ENCODE measurements at places on chromosomes 4 and X.

DNA sequence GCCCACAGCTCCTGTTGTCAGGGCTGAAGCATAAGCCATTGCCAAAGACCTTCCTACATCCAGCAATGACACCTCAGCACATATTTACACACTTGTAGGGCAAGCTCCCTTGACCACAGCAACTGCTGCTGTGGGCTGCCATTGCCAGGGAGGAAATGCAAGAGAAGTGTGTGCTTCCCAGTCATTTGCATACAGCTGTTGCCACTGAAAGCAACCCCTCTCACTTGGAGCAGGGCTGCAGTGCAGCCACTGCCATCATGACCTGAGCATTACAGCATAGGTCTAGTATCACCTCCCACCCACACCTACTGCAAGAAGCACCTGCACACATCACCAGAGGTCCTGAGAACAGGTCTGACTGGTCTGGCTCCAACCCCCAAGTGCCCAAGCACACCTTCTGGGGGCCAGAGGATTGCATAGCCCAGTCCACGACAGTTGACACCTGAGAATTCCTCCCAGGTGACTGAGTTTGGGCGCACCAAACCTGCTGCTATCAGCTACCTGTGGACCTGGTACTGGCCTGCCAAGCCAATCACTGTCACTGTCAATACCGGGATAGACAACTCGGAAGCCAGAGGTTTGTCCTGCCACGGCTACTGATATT is 636.5 kb upstream of the SLIT2 start:
- no peak for DNase-seq

- no peak for DNase-seq
These were observed 31.4 kb upstream of the ADH1C start for GRCh38 chr4:99383833-99384392.

DNA sequence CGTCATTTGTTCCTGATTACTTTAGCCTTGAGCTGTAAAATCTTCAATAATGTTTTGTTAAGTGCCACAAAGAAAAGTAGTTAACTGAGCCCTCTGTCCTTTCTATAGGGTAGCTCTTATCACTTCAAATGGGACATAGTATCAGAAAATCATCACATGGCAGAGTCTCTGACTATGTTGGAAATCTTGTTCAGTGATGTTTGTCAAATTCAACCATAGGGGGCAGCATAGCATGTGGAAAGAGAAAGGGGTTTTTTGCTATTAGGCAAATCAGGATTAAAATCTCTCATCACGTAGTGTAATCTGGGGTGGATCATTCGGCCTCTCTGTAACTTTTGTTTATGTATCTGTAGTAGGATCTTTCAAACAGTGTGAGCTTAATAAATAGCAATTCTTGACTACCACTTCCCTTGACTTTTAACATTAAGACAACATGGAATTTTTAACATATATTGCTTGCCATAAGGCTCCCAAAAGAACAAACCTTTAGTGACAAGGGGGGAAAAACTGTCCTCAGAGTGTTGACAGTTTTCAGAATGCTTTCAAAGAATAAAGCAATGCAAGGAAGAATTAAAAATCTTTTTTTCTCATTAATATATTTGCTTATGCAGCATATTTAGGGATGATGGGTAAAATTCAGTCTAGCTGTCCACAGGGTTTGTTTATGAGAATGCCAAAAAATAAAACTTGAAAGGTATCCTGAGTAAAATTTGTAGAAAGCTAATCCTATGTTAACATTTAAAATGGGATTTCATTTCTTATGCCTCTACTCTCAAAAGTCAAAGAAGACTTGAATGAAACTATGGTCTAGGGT is 127.2 kb downstream of the FBXW7 start:
- no peak for DNase-seq

GRCh38 chr4:84529169-84529751 is 30.2 kb upstream of the NKX6-1 start:
- DNase-seq, result no peak

DNA sequence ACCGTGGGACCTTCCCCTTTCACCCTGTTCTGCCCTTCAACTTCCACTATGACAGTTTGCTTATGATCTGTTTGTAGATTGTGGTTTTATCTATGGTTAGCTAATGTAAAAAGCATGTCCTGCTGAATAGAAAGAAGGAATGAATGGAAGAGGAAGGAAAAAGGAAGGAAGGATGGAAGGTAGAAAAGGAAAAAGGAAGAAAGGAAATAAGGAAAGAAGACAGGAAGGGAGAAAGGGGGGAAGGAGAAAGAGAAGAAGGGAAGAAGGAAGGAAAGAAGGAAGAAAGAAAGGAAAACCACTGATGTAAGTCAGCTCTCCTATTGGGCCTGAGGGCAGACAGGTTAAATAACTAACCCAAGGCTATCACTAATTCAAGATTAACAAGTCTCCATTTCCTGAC is 319.1 kb upstream of the KLF3 start:
- DNase-seq, result no peak

- DNase-seq, result no peak
These were observed 10.2 kb downstream of the EDNRA start for GRCh38 chr4:147491086-147491485.

DNA sequence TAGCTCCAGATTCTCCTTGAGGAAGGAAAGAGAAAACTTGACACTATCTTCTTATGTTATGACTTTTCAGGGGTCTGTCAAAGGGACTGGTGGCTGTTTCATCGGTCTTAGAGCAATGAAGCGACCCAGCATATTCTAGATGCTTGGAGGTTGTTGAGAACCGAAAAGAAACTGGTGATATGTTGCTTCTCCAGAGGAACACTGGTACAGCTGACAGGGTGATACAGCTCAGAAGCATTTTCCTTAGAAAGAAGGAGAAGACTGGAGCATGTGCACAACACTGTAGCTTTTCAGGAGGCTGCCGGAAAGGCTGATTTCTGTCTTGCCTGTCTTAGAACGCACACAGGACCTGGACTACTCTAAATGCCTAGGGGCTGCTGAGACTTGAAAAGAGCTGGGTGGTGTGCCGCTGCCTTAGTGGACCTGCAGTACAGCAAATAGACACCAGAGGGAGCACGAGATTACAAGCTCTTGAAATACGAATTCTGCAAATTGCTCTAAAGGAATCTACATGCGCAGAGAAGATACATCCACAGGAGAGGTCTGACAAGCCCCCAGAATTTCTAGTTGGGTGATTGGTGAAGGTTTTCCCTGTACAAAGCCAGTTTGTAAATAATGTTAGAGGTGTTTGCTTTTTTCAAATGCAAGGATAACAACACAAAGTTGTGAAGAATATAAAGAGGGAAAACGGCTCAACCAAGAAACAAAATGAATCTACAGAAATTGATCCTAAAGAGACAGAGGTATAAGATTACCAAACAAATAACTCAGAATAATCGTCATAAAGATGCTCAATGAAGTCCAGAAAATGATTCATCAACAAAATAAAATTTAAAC is 223.1 kb upstream of the DMD start:
- DNase-seq, result no peak

GRCh38 chr4:102696758-102697157 is 64.0 kb downstream of the MANBA start:
- DNase-seq, result no peak

DNA sequence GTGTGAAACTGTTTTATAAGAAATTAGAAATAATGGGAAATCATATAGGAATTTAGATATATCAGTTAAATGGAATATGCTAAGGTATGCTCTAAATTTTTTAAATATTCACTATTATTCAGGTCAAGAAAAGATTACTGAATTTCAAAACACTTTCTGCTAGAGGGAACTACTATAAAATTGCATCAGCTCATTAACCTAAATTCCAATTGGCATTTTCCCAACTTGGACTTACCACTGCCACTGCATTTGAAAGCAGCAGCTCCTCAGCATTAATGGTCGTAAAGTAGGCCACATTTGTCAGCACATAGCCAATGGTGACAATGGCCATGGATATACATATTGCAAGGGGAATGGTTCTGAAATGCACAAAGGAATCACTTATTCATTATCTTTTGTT is 57.3 kb downstream of the SLC7A11 start:
- no peak for DNase-seq

GRCh38 chrX:12441381-12442128 is 303.3 kb downstream of the FRMPD4 start:
- no peak for DNase-seq

DNA sequence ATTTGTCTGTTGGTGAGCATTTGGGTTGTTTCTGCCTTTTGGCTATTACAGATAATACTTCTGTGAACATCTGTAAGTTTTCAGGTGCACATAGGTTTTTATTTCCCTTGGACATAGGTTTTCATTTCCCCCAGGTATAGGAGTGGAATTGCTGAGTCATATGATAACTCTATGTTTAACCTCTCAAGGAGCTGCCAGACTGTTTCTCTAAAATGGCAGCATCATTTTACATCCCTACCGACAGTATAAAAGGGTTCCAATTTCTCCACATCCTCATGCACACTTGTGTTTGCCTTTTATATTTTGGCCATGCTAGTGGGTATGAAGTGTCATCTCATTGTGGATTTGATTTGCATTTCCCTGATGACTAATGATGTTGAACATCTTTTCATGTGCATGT is 53.5 kb downstream of the TMEM164 start:
- DNase-seq, result no peak

GRCh38 chrX:119635799-119636198 is 29.6 kb upstream of the NKRF start:
- DNase-seq, result no peak

GRCh38 chrX:129361576-129361975 is 161.7 kb downstream of the SMARCA1 start:
- no peak for DNase-seq

DNA sequence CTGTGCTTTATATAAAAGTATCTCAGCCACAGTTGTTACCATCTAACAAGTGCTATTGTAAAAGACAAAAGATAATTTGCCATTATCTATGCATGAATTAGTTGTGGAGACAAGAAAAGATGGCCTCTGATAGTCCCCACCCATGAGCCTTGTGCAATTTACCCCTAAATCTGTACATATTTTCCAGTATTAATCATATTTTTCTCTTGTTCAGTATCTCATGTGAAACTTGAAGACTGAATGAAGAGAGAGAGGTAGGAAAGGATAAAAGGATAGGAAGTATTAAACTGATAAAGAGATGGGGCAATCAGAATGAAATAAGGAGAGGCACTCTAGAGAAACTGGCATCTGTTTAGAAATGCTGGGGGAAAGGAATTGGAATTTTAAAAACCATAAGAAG is 3.7 kb downstream of the MYOZ2 start:
- no peak for DNase-seq

GRCh38 chr4:158667651-158668198 is 4.0 kb downstream of the C4orf46 start:
- no peak for DNase-seq

DNA sequence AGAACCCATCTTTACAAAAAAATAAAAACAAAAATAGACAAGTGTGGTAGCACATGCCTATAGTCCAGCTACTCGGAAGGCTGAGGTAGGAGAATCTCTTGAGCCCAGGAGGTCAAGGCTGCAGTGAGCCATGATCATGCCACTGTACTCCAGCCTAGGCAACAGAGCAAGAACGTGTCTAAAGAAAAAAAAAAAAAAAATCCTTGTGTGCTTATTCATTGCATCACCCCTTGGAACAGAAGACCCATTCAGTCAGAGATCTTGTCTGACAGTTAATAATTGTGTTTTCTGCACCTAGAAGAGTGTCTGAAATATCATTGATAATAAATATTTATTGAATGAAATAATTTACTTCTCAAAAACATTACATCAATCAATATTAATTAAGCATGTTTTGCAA is 97.4 kb upstream of the TBL1X start:
- no peak for DNase-seq

- no peak for DNase-seq
These were observed 16.0 kb downstream of the SULT1E1 start for GRCh38 chr4:69843932-69844331.

DNA sequence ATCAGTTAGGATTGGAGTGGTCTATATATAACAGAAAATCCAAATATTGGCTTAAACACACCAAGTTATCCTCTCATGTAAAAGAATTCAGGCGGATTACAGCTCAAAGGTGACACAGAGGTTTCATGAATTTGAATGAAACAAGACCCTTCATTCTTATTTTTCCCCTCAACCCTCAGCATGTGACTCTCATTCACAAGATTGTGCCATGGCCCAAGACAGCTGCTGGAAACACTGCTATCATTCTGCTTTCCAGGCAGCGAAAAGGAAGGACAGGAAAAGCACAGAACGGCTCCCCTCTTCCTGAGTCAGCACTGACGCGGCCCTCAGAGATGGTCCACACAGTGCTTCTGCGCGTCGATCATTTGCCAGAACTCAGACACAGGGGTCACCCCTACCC is 891.0 kb upstream of the FRG1 start:
- DNase-seq, result no peak

DNA sequence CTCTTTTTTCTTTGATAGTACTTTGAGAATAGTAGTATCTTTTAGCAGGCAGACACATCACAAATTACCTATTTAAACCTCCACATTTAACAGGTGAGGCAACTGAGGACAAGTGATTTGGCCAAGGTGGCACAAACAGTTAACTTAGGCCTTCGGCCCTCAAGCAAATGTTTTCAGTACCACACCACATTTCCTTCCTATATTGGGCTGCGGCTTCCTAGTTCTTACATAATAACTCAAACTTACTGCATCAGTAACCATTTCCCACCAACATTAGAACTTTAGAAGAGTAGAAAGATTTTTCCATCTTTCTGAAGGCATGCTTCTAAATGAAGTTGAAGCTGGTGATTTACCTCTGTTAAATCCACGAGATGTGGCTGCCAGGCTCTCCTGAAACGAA is 63.2 kb upstream of the SLC4A4 start:
- DNase-seq, result no peak

- no peak for DNase-seq
These were observed 112.9 kb downstream of the PTPN13 start for GRCh38 chr4:86706923-86707597.

DNA sequence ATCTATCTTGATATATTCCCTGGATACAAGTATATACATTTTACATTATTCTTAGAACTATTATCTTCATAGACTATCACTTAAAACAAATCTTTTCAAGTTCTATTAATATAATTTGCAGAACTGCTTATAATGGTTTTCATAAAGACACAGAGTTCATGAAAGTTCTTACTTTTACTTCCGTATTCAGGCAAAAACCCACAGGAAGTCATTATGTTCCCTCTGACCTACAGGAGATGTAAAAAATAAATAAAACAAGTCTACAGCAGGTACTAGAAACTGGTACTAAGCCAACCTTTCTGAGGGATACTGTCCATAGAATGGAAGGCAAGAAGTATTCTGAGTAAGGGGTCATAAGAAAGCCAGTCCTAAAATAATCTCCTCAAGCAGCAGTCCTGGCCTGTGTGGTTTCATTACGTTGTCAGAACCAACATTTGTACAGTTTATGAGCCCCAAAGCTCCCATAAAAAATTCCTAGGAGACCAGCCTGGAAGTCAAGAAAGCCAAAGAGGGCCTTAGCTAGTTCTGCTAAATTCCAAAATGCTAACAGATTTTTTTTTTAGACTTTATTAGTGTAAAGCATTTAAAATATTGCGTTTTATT is 68.6 kb downstream of the CAMK2D start:
- DNase-seq, result no peak

DNA sequence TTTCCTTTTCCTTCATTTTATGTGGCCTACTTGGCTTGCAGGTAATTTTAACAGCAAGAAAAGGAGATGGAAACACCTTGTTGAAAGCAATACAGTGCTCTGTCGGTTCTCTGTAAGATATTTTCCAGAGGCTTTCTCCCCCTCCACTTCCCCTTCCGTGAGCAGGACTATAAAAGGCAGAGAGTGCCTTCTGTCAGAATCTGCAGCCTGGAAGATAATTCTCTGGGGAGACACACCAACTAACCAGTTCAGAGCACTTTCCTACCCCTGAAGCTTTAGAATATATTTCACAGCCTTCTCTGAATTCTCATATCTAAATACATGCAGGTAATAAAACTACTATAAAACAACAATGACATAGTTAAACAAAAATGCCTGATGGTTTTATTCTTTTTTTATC is 141.1 kb downstream of the IDS start:
- DNase-seq, result no peak
